Fibroblast of mammary gland (primary cell): ENCODE measurements at places on chromosomes 4 and X.

- peak; percentile 70 for DNase-seq
Observed at GRCh38 chrX:115372152-115372551, 82.6 kb downstream of the LUZP4 start.

DNA sequence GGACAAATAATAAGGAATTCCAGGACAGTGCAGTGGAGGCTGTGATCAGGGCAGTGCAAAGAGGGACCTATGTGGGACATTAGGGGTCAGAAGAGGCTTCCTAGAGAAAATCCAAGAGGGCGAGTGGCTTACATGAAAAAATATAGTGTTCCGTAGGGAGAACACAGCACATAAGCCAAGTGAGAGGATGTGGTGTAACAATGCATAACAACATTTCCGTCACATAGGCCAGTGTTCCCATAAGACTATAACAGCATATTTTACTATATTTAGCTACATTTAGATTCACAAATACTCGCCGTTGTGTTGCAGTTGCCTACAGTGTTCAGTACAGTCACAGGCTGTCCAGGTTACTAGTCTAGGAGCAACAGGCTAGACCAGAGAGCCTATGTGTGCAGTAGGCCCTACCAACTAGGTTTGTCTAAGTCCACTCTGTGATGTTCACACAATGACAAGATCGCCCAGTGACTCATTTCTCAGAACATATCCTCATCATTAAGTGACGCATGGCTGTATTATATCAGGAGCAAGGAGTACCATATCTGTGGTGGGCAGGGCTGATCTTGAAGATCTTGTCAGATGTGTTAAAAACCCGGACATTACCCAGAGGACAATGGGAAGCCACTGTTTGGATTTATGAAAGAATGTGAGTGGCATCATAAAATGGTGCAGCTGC, 74.0 kb upstream of the TBL1X start:
- DNase-seq: no peak

DNA sequence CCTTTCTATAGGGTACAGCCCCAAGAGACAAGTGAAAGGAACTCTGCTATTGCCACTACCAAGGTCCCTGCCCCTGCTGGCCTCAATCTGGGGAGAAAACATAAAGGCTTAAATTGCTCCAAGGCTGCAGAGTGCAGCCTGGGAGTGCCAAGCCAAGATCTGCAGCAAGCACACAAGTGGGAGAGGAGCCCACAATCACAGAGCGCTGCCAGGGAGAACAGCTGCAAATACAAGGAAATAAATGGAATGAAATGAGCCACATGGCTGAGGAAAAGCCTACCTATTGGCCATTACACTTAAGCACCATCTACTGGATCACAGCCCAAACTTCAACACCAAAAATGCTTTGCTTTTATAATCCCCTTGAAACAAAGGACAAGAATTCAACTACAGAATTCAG, 582.4 kb downstream of the FAM133A start:
- no peak for DNase-seq

GRCh38 chr4:60359746-60360367, 840.3 kb upstream of the ADGRL3 start:
- DNase-seq: no peak
